ENCODE measurements at places on chromosomes 13 and 19.

GRCh38 chr13:76016799-76017400, 380.8 kb downstream of the LMO7 start:
- peak; percentile 27 for DNase-seq

GRCh38 chr19:6687114-6687513, 17.2 kb upstream of the TNFSF14 start:
- DNase-seq = no peak

- no peak for DNase-seq
These were observed 102.9 kb downstream of the TEX26 start for GRCh38 chr13:31035185-31035965.

- DNase-seq = peak; percentile 82
These were observed 586 bp downstream of the LIG1 start for GRCh38 chr19:48169578-48169938.

- no peak for DNase-seq
These were observed 391.9 kb downstream of the DLEU7 start for GRCh38 chr13:50451609-50452008.

GRCh38 chr13:27028683-27029480, 142.7 kb downstream of the USP12 start:
- no peak for DNase-seq

GRCh38 chr13:44908266-44908665, 81.0 kb downstream of the NUFIP1 start:
- no peak for DNase-seq

GRCh38 chr13:36612230-36612629, 61.6 kb upstream of the SERTM1 start:
- DNase-seq = no peak

DNA sequence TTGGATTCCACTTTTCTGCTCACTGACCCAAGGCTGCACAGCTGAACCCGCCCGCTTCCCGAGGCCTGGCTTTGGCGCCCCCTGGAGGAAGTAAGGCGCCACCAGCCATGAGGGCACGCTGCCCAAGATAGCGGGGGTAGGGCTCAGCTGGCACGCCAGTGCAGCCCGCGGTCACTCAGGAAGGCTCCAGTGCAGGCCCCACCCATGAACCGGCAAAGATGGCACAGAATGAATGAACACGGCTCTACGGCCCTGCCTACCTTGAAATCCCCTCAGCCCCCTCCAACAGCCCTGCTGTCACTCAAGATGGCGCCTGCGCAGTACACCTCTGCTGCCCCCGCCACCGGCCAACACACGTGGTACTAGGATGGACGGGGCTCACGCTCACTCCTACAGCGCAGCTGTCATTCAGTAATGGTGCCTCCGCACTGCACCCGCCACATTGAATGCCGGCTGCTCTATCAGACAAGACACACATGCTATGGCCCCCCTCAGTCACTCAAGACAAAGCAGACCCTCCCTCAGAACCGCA, 3.0 kb downstream of the PEG3 start:
- DNase-seq = peak; percentile 78

DNA sequence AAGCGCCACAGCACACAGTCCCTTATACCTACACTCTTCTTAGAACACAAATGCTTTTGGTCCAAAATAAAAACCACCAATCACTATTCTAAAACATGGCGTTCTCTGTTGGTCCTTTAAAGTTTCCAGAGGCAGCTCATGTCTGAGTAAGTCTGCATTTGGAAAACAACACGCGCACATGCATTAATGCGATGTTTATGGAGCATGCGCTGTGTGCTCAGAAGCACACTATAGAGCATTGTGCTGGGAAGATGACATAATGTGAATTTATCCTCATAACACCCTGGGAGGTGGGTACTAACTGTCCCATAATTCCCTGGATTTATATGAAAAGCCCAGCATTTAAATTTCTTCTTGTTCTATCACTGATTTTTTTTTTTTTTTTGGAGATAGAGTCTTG, 10.7 kb downstream of the ZNF682 start:
- no peak for DNase-seq

- no peak for DNase-seq
These were observed 206.8 kb upstream of the TMTC4 start for GRCh38 chr13:100881291-100881864.

DNA sequence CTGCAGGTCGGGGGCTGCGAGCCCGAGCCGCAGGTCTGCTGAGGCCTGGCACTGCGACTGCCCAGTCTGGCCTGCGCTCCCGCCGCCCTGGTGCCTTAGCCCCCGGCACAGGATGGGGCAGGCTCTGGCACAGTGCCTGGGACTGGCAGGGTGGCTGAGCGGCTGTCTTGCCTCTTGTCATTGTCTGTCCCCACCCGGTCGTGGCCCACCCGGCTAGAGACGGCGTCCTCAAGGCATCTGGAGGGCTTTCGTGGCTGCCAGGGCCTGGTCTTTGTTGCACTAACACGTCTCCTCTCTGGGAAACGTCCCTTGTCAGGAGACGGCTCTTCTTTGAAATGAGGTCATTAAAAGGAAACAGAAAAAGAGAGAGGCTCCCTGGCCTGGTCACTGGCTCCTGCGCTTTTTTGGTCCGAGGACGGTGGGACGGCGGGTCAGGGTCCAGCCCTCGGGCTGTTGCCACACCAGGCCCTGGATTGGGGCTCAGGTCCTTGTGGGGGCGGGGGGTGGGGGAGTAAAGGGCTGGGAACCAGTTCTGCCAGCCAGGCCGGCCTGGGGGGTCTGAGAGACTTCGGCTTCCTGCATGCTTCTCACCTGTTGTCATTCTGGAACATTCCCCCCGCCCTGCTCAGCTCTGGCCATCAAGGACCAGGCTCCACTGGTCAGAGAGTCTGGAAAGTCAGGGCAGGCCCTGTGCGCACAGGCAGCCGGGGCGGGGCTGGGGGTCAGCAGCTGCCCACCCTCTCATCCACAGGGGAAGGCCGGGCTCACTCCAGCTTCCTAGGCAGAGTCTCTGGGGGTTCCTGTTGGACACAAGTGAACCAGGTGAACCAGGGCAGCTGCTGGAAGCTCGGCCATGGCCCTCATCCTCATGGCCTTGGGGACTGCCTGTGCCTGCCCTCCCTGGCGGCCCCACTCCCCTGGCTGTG, 6.2 kb upstream of the ZNF554 start:
- DNase-seq = no peak

- no peak for DNase-seq
These were observed 47.8 kb upstream of the C13orf46 start for GRCh38 chr13:114021464-114022308.

DNA sequence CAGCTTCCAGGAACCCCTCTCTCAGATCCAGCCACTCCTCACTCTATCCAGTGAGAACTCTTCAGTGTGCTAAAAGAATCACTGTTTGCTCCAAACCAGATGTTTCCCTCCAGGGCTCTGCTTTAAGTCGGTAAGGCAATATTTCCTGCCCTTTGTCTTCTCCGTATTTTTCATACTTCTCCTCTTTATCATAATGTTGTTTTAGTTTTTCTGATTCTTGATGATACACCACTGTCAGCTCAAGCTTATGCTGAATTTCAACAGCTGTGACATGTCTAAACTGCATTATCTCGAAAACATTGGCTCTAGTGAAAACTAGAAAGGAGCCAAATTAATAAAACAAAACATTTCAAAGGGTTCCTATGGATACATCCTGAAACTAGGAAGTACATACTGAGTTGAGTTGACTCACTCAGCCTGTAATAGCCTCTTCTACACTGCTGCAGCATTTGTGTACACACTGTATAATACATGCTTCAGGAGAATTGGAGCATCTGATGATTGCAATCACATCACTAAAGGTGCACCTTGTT, 39.8 kb downstream of the GPR180 start:
- no peak for DNase-seq

- DNase-seq = peak; percentile 44
These were observed 129.5 kb downstream of the ATP8A2 start for GRCh38 chr13:25501231-25501630.

DNA sequence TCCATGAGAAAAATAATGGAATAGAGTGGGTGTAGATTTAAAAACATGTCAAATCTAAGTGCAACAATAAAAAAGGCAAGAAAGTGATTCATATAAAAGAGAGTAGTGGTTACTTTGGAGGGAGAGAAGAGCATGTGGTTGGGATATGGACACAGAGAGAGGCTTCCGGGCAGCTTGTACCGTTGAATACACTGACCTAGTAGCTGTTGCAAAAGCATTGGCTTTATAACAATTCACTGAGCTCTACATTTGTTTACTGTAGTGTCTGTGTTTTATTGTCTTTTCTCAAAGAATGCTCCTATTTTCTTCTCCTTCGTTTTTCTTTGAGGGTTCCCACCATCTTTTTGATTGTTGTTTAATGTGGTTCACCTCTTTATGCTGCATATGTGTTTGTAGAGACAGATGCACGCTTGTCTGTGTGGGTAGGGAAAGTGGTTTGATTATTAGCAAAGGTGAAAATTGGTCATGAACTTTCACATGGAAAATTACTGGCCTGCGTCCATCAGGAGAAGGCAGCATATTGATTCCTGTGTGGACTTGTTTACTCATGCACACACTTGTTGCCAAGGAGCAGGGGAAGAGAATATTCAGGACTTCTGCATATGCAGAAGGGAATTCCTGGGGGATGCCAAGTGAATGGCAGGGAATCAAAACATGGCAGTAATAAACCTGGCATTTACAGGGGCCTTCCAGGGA, 29.9 kb upstream of the IRS2 start:
- DNase-seq = no peak

GRCh38 chr19:35752746-35753350, 4.0 kb downstream of the HSPB6 start:
- no peak for DNase-seq

- no peak for DNase-seq
These were observed 7.9 kb upstream of the STK24 start for GRCh38 chr13:98584668-98585397.

DNA sequence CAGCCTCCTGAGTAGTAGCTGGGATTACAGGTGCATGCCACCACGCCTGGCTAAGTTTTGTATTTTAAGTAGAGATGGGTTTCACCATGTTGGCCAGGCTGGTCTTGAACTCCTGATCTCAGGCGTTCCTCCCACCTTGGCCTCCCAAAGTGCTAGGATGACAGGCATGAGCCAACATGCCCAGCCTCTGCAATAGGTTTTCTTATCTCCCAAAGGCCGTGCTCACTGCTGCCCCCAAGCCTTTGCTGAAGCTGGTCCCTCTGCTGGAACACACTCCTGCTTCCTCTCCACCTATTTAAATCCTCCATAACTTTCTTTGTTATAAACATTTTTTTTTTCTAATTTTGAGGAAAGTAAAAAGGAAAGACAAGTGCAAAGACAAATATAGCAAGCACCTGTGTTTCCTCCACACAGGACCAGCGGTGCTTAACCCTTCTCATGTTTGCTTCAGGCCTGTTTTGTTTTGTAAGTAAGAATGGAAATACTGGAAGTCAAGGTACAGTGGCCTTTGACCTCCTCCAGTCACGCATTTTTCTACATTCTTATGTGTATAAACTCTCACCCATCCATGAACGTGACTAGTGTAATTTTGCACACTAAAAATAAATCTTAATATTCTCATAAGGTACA, 14.5 kb upstream of the TNFAIP8L1 start:
- peak; percentile 69 for DNase-seq

GRCh38 chr19:46674416-46675178, 13.6 kb upstream of the DACT3 start:
- DNase-seq = peak; percentile 69

- no peak for DNase-seq
These were observed 155.9 kb upstream of the KLF12 start for GRCh38 chr13:74289861-74290773.

DNA sequence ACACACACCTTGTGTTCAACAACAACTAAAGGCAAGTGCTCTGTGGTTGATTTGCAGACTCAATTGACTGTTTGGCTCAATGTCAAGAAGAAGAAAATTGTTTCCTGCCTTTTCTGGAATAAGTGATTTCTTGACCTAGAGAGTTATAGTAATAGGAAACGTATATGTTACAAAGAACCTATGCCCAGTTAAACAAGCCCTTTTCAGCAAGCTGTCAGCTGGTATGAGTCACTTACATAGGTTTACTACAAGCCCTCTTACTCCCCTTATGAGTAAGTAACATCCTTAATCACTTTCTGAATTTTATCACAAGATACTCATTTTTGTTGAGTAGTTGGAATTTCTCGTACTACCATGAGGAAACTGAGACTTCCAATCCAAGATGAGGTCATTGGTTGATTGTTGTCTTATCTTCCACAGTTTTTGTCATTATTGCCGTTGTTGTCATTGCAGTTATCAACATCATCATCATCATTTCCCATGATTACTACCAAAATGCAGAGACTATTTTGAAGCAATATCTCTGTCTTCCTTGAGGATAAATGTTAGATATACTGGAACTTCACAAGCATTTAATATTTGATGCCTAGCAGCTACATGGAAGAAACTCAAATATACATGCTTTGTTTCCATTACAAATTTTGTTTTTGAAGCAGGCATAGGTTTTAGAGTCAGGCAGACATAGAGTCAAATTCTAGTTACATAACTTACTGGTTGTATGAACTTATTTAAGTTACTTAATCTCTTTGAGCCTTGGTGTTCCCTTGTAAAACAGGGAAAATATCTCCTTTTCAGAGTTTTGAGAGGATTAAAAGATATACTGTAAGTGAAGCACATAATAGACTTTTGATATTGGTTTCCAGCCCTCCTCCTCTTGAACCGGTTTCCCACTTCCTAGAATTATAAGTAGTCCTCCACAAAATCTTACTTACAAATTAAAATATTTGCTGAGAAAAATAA, 106.0 kb downstream of the RAP2A start:
- DNase-seq = no peak

GRCh38 chr19:37948362-37948761, 41.4 kb downstream of the SIPA1L3 start:
- DNase-seq = no peak

- no peak for DNase-seq
These were observed 413.1 kb upstream of the ARGLU1 start for GRCh38 chr13:106981051-106981450.

DNA sequence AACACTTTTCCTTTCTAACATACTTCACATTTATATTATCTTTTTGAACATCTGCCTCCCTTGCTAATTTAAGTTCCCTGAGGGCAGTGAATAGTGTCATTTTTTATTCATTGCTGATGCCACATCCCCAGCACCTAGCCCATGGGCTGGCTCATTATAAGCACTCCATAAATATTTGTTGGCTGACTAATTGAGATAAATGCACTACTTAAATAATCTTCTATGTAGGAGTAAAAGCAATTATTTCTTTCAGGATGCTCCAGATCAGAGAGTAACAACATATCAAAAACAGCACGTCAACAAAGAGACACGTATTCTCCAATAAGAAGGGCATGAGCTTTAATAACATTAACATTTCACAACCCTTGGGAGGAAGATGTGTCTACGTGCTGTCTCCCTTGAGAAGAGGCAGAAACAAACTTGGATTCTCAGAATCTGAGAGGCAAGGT, 228.2 kb downstream of the LHFPL6 start:
- no peak for DNase-seq

- DNase-seq = no peak
These were observed 377.2 kb upstream of the GPC6 start for GRCh38 chr13:92849381-92849780.

GRCh38 chr13:36359301-36359950, 13.2 kb upstream of the SPART start:
- DNase-seq = no peak

Data from WERI-Rb-1 (cell line).